Stimulated activated CD8-positive, alpha-beta memory T cell treated with anti-CD3 and anti-CD28 coated beads, Interleukin-4, amount 100 ng/mL, for 1 hour (primary cell): ENCODE measurements at places on chromosomes 1 and 21.
A peak's percentile ranks its signal among the peaks of the same experiment; 100 is the strongest.

- DNase-seq, result no peak
These were observed 1.9 kb downstream of the EFNA3 start for GRCh38 chr1:155080312-155081228.

- no peak for DNase-seq
These were observed 258.7 kb upstream of the ADGRL4 start for GRCh38 chr1:79264975-79265818.

GRCh38 chr21:36265431-36265830, 54.6 kb upstream of the MORC3 start:
- no peak for DNase-seq

GRCh38 chr1:67058242-67058641, 4.3 kb upstream of the SLC35D1 start:
- DNase-seq, result no peak

- DNase-seq, result no peak
These were observed 5.4 kb upstream of the SLC2A7 start for GRCh38 chr1:9031484-9032259.

GRCh38 chr21:37374027-37374426, 7.5 kb downstream of the DYRK1A start:
- no peak for DNase-seq

DNA sequence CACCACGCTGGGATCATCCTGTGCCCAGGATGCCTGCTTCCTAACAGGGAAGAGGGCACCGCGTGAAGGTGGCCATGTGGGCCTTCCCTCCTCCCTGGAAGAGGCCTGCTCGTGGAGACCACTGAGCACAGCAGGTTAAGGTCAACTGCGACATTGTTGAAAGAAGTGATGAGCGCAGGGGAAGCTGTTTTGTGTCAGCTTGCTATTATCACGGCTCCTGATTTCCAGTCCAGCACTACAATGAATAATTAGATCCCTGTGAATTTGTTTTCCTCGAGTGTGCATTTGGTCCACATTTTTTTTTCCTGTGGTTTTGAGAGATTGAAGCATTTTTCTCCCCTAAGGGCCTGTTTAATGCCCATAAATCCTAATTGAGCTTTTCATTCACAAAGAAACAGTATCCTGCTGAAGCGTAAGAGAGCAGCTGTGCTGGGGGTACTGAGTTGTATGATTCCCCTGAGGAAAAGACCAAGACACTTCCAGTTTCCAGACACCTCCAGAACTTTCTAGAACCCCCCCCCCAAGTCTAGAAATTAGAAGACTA, 204.9 kb downstream of the KCNJ6 start:
- DNase-seq, result no peak

- DNase-seq, result no peak
These were observed 57.2 kb downstream of the FH start for GRCh38 chr1:241462391-241462790.

DNA sequence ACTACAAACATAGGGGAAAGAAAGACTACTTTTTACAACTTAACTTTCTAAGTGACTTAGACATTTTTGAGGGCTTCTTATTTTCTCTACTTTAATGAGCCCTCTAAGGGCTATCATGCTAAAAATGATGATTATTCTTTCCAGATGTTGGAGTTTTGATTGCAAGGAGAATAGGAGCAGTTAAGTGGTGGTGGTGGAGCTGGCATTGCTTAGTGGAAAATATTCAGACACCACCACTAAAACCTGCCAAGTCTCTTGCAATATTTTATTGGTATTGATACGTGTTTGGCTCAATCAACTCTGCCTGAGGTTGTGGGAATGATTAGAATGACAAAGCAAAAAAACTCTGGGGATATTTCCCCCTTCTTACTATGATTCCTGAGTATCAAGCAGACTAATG, 82.6 kb upstream of the PTGFR start:
- no peak for DNase-seq

DNA sequence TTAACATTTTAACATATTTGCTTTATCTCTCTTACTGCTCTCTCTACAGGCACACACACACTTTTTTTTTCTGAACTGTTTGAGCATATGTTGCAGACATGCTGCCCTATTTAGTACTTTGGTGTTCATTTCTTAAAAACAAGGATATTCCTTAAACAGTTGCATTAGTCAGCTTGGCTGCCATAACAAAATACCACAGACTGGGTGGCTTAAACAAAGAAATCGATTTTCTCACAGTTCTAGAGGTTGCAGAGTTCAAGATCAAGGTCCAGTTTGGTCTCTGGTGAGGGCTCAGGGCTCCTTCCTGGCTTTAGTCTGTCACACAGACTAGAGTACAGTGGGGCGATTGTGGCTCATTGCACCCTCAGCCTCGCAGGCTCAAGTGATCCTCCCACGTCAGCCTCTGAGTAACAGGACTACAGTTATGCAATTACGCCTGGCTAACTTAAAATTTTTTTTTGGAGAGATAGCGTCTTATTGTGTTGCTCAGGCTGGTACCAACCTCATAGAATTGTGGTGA, 46.7 kb downstream of the RPRD2 start:
- no peak for DNase-seq

DNA sequence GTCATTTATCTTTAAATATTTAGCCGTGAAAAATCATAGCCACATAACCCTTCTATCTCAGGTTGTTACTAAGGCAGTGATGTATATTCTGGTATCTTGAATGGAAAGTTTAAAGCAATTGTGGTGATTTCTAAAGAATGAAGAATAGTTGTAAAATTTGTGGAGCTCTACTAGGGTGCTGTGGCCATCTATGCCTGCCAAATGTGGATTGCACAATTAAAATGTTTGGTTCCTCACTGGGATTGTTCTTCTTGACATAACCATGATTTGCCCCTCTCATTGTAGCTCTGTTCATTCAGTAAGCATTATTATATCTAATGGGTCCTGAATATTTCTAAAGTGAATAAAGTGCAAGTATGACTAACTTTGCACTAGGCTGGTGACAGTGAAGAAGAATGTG, 50.1 kb downstream of the AK4 start:
- no peak for DNase-seq

DNA sequence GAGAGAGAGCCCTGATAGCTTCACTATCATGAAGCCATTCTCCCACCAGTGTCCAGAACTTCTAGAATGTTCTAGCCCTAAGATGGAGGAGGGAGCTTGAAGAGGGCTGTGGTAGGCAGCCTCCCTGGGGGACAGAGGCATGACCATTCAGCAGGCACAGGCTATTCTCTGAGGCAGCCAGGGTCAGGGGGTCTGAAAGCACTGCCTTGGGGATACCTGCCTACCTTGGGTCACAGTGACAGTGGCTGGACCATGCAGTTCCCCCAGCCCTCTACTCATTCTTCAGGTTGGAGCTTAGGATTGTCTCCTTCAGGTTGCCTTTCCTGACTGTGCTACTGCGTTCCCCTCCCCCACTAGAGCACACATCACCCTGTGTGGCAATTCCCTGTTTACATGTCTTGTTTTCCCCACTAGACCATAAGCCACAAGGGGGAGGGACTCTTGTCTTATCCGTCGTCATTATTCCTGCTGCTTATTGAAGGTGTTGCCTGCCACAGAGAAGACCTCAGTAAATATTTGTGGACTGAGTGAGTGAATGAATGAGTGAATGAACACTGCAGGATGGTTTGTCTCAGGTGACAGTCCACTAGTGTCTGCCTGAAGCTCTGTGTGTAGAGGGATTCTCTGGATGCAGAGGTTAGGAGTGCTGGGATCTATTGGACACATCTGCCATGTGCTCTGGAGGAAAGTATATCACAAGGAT, 5.2 kb downstream of the ZDHHC18 start:
- no peak for DNase-seq

GRCh38 chr1:184866586-184866985, 107.7 kb downstream of the NIBAN1 start:
- no peak for DNase-seq

DNA sequence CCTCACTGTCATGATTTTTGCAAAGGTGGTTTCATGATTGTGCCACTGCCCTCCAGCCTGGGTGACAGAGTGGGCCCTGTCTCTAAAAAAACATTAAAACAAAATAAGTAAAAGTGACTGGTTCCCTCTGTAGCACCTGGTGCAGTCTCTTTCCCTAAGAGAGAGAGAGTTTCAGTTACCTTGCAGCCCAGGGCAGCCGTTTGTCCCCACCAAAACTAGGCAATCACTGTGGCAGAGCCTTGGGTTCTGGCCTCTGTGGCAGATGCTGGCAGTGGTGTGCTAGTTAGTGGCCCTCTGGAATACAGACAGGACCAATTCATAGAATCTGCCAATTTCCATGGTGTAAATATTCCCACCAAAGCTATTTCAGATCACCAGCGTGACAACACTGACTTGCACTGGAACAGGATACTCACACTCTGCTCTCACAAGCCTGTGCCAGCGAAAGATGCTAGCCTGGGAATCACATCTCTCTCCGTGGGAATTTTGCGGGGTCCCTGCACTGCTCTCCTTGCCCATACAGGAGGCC, 108.7 kb downstream of the TLR5 start:
- DNase-seq, result no peak

GRCh38 chr21:15763359-15763758, 33.6 kb downstream of the USP25 start:
- DNase-seq, result no peak

DNA sequence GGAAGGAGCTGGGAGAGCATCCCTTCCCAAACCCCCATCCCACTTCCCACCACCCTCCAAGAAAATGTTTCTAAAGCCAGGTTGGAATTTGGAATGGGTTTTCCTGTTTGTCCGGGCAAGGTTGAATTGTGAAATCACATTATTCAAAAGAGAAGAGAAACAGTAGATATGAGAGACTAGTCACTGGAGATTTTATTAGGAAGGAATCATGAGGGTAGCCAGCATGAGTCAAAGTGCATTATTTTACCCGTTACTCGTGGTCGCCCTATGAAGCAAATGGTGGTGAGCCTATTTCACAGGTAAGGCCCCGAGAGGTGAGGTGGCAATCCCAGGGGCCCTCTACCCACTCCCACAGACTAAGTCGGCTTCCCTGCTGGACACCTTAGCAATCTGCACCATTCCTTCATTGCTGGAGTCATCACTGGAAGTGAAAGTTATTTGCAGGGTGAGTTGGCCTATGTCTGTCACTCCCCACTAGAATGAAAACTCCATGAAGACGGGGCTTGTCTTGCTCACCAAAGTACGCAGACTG, 52.8 kb downstream of the TOMM20 start:
- DNase-seq, result no peak

GRCh38 chr1:241717975-241718374, 65.9 kb downstream of the WDR64 start:
- DNase-seq, result no peak

- no peak for DNase-seq
These were observed 16.3 kb downstream of the CAPZB start for GRCh38 chr1:19469004-19469403.

- DNase-seq, result peak; percentile 28
These were observed 631.8 kb downstream of the AJAP1 start for GRCh38 chr1:5286244-5286643.

GRCh38 chr1:202105571-202106339, 17.0 kb upstream of the GPR37L1 start:
- DNase-seq, result no peak

DNA sequence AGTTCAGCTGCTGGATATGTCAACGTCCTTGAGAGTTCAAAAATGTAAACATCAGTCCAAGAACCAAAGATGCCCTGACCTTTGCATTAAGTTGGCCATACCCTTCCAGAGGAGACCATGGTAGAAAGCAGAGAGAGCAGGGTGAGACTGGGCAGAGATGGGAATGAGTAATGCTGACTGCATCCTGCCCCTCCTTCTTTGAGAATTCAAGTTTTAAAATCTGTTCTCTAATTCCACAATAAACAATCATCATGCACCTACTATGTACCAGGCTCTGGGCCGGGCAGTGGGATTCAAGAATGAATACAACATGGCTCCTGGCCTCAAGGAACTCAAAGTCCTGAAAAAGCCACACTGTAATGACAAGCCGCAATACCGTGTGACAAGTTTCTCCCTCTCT, 3.9 kb upstream of the HAO2 start:
- no peak for DNase-seq

- no peak for DNase-seq
These were observed 109.1 kb upstream of the HOOK1 start for GRCh38 chr1:59705466-59706302.

- no peak for DNase-seq
These were observed 75.5 kb upstream of the RAB3GAP2 start for GRCh38 chr1:220347654-220348175.

GRCh38 chr1:92554216-92554615, 67.5 kb upstream of the GFI1 start:
- no peak for DNase-seq

GRCh38 chr1:1088801-1089680, 14.9 kb upstream of the RNF223 start:
- no peak for DNase-seq

DNA sequence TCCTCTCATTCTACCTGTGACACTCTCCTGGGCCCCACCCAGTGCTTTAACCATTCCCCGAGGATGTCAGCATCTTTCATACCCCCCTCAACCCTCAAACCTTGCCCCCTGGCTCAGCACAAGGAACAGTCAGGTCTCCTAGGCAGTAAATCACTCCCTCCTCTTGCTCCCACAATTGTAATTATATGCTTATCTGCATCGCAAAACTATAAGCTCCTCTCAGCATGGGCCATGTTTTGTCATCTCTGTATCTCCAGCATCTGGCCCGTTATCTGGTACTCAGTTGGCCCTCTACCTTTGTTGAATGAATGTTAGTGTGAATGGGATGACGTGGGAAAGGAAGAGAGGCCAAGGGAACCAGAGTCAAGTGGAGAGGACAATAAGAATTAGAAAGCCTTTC, 2.8 kb upstream of the ELOVL1 start:
- DNase-seq, result no peak

GRCh38 chr1:217138799-217139466, 415.7 kb upstream of the ESRRG start:
- DNase-seq, result no peak

GRCh38 chr21:38433471-38433870, 64.8 kb downstream of the ERG start:
- DNase-seq, result no peak

GRCh38 chr1:83499998-83500397, 498.9 kb downstream of the TTLL7 start:
- no peak for DNase-seq

- no peak for DNase-seq
These were observed 11.6 kb downstream of the SCNN1D start for GRCh38 chr1:1291548-1292441.

DNA sequence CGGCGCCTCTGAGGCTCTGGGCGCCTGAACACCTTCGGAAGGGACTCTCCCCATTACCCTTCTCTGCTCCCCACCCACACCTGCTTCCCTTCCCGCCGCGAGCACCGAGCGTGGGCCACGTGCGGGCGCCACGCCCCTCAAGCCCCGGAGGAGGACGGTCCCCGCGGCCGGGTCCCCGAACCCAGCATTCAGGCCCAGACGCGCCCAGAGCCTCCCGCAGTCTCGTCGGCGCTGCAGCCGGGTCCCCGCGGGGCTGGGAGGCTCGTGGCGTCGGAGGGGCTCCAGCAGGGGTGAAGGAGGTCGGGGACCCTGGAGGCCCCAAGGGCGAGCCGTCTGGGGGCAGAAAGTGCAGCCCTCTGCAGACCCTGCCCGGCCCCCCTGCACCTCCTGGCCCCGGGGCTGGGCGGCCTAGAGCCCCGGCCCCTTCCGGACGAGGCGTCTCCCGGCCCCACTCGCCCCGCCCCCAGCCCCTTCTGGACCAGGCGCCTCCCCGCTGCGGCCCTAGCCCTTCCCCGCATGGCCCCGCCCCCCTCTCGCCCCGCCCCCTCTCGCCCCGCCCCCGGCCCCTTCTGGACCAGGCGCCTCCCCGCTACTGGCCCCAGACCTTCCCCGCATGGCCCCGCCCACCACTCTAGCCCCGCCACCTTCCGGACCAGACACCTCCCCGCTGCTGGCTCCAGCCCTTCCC, 378 bp upstream of the SMIM1 start:
- peak; percentile 49 for DNase-seq
